ENCODE measurements at places on chromosomes 12 and 14.

DNA sequence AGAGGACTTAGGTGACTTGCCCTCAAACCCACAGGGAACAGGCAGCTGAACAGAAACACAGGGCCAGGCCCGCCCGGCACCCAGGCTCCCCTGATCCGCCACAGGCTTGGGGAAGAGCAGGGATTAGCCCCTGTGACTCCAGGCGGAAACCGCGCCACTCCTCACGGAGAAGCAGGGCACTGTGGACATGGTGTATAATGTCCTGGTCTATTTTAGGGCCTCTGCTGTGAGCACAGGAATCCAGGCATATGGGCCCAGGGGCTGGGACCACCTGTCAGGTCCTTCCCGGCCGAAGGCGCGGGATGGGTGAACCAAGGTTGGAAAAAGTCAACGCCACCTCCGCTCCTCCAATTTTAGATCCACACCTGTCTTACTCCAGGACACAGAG lies 34.6 kb upstream of the MEG3 start:
- DNase-seq: no peak

- no peak for DNase-seq
Observed at GRCh38 chr14:52259434-52259833, 8.1 kb upstream of the PTGDR start.

DNA sequence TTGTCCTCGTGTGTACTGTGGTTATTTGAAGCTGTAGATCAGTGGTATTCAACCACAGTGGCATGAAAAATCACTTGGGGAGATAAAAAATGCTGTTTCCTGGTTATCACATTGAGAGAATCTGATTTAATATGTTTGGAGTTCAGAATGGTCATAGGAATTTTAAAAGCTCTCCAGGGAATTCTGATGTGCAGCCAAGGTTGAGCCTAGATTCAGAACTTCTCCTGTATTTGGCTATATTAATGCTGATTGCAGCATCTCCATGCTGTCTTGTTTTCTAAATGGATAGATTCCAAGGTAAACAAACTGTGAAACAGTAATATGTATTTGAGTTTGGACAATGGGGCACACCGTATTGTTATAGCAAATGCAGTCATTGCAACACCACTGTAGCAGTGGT lies 982.2 kb upstream of the FBXO33 start:
- DNase-seq: no peak

- peak; percentile 19 for DNase-seq
Observed at GRCh38 chr12:90211017-90211416, 502.4 kb upstream of the ATP2B1 start.

GRCh38 chr12:101862245-101862644 lies 15.1 kb upstream of the DRAM1 start:
- DNase-seq: no peak

DNA sequence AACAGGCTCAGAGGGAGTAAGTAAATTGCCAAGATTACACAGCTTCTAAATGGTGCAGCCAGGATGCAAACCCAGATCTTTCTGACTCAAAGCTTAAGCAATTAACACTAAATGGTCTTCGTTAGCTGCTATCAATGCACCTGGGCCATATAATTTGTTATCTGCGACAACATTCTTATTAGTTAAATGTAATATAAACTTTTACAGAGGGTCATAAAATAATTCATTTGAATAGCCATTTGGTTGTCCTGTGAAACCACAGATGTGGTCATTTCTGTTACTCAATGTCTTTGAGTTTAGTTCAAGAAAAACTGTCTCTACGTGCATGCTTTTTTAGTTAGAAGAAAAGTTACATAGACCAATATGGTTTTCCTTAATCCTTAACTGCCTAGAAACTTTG lies 22.1 kb upstream of the NAP1L1 start:
- no peak for DNase-seq

- no peak for DNase-seq
Observed at GRCh38 chr12:130169256-130169655, 7.0 kb downstream of the FZD10 start.

- DNase-seq: no peak
Observed at GRCh38 chr12:26740991-26741390, 92.0 kb downstream of the ITPR2 start.

GRCh38 chr14:64598404-64598803 lies 48.6 kb downstream of the PPP1R36 start:
- no peak for DNase-seq

- DNase-seq: no peak
Observed at GRCh38 chr12:96513166-96513565, 23.8 kb downstream of the CFAP54 start.

DNA sequence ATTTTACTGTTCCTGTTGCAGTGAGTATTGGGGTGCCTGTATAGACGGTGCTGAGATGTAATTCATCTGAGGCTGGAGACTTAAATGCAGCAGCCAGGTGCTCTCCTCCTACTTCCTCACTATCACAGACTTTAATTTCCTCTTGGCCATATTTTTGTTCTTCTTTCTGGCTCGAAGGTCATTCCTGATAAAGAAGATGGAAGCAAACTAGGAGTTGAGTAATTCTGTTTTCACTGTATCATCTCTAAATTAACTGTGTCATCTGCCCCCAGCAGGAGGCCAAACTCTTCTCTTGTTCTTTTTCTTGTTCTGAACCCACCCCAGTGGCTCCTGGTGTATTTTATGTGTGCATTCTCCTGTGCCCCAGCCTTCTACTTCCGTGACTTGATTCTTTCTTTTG lies 141.7 kb upstream of the ARHGAP5 start:
- DNase-seq: no peak

GRCh38 chr12:66168410-66168809 lies 1.4 kb downstream of the TMBIM4 start:
- no peak for DNase-seq

DNA sequence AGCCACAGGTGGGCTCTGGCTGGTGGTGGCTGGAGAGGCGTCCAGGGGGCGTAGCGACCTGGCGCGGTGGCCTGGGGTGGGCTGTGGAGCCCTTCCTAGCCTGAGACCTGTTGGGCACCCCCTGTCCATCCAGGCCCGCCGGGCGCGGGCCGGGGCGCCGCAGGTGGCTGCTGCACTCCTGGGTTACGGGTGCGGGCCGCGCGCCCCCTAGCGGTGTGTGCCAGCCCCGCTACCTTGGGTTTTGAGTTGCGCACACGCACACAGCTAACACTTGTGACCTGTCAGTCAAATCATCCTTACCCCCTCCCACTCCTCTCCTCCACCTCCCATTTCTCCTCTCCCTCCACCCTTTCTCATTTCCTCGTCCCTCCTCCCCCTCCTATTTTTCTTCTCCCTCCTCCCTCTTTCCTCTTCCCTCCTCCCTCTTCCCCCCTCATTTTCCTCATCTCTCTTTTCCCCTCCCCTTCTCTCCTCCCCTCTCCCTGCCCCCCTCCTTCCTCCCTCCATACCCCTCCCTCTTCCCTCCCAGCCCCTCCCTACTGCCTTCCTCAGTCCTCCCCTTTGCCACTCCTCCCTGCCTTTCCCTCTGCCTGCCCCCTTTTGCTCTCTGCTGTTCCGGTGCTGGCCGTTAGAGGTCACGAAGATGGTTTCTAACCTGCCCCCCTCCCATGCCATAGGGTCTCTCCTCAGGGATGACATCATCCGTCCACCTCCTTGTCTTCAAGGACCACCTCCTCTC lies 2.3 kb downstream of the MEG3 start:
- DNase-seq: peak; percentile 53

GRCh38 chr12:87661786-87662377 lies 367.3 kb downstream of the C12orf50 start:
- peak; percentile 6 for DNase-seq

DNA sequence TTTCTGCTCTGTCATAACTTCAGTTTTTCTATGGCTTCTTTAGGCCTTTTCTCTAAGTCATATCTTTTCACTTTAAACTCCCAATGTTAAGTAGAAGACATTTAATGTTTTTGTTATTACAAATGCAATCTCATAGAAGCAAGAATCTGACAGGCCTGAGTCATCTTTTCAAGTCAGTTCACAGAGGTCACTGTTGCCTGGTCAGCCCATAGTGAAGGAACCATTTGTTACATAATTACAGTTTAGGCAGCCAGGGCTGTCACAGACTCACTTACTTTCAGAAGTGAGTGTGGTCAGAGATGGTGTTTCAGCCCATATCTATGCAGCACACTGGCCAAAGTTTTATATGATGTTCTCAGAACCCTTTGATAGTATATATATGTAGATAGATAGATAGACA lies 46.5 kb downstream of the CCER1 start:
- DNase-seq: peak; percentile 90

GRCh38 chr14:76926521-76927251 lies 100.5 kb downstream of the LRRC74A start:
- no peak for DNase-seq

DNA sequence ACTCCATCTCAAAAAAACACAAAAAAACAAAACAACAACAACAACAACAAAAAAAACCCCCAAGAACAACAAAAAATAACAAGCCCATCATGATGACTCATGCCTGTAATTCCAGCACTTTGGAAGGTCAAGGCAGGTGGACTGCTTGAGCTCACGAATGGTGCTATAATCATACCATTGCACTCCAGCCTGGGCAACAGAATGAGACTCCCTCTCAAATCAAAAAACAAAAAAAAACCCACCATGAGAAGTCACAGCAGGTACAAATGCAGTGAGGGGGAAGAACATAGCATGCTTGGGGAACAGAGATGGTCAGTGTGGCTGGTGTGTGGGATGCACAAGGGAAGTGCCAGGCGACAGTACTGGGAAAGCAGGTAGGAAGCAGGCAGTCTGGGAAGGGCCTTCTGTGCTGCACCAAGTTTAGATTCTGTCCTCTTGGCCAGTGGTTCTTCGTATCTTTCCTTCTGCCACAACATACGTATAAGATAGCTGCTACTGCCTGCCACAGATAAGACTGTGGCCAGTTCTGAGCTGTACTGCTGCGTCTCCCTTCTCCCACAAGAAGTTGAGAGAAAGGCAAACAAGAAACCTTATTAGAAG lies 28.0 kb downstream of the ATG14 start:
- no peak for DNase-seq

- peak; percentile 86 for DNase-seq
Observed at GRCh38 chr12:108850854-108851573, 6.4 kb downstream of the SSH1 start.

DNA sequence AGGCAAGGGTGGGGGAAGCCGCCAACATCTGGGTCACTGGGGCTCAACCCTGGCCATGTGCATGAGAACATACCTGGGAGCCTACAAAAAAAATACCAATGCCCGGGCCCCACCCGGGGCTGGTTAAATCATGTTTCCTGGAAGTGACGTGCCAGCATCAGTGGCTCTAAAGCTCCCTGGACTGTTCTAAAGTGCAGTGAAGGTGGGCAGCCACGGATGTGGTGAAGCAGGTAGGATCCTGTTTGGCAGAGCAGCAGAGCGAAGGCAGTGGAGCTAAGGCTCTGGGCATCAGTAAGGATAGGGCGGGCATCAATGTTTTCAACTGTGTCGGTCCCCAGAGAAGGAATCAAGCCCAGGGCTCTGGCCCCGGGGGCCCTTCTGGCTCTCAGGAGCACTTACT lies 525 bp upstream of the GPR68 start:
- no peak for DNase-seq

- peak; percentile 67 for DNase-seq
Observed at GRCh38 chr12:122726080-122726558, 4.5 kb downstream of the HCAR1 start.
